Stimulated activated CD4-positive, alpha-beta T cell treated with anti-CD3 and anti-CD28 coated beads, Interleukin-12 subunit alpha, Interleukin-12 subunit beta, amount 100 ng/mL, for 24 hours (primary cell): ENCODE measurements at places on chromosomes 2 and 18.

GRCh38 chr2:138359532-138359931 is 142.0 kb upstream of the SPOPL start:
- DNase-seq, result no peak

- DNase-seq, result no peak
These were observed 6.4 kb upstream of the SP9 start for GRCh38 chr2:174328114-174328960.

GRCh38 chr2:72974436-72974754 is 57.1 kb downstream of the EMX1 start:
- DNase-seq, result no peak

GRCh38 chr2:30371028-30371689 is 75.9 kb upstream of the LCLAT1 start:
- DNase-seq, result no peak

DNA sequence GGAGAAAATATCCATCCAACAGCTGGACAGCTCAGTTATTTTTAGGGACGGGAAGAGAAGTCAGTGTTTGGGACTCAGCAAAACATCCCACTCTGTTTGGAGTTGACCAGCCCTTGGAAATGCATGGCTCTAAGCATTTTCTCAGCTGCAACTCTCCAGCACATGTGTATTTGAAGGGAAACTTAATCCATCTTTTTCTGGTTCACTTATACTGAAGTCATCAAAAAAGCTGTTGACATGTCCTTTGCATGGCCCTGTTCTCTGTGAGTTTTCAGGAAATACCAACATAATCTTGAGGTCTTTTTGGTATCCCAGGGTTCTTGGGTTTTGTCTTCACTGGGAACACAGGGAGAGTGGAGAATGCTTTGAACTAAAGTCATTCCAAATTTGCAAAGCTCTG is 91.9 kb upstream of the CELF4 start:
- DNase-seq, result no peak

- no peak for DNase-seq
These were observed 612.4 kb downstream of the FBXO15 start for GRCh38 chr18:73535189-73535588.

DNA sequence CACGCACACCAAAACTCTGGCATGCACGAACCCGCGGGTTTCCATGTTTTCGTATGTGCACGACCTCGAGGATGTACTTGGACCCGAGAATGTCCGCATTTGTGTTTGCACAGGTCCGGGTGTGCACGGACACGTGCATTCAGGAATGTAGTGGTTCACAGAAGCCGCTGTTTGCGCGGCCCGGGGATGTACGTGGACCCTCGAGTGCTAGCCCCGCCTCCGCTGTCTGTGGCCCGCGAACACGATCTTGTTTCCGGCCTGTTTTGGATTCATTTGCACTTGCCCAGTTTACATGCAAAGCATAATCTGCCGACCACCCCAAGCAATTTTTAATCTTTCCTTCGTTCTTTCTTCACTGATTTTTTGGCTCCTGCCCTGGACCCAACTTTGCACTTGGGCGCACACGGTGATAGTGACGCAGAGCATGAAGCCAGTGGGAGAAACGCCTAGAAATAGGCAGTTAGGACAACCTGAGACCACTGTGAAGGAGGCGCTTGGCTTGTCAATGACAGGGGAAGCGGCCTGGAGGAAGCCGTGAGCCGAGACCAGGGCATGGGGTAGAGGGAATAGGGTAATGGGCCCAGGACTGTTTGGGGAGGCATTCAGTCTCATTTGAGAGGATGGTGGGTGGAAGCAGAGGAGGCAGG is 45.4 kb upstream of the PTMA start:
- no peak for DNase-seq

DNA sequence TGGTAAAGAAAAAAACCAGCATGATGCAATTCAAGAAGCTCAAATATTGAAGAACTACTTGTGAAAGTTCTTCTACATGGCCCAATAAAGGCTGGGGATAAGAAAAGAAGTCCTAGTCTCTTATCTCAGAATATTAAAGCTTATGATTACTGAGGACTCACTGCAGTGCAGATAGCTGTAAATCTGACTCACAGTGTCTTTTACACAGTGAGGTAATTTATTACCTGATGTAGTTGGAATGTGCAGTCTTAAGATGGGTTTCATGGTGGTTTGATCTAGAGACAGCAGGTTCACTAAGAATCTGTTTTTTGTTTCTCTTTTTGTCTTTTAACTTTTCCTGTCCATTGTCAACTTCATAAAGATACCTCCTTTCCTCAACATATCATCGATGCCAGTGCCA is 484.0 kb upstream of the MAP2 start:
- no peak for DNase-seq

GRCh38 chr2:132671151-132671835 is 1.3 kb upstream of the LYPD1 start:
- no peak for DNase-seq

GRCh38 chr2:98310010-98310409 is 36.2 kb upstream of the CNGA3 start:
- DNase-seq, result no peak

DNA sequence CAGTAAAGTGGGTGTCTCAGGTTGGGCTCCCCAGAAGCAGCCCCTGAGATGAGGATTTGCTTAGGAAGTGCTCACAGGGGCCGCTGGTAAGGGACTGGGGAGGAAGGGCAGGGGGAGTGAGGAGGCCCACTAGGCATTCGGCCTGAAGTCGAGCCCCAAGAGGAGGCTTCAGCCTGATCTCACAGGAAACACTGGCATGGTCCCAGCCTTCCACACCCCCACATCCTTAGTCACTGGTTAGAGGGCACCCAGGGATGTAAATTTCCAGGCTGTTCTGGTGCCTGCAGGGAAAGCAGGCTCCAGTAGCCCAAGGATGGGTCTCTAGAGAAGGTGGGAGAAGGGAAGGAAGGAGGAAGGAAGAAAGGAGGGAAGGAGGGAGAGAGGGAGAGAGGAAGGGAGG is 22.4 kb upstream of the KCNK3 start:
- no peak for DNase-seq

GRCh38 chr2:102792568-102793208 is 30.9 kb downstream of the TMEM182 start:
- DNase-seq, result no peak

GRCh38 chr2:121400201-121400600 is 115.2 kb upstream of the TFCP2L1 start:
- DNase-seq, result no peak

DNA sequence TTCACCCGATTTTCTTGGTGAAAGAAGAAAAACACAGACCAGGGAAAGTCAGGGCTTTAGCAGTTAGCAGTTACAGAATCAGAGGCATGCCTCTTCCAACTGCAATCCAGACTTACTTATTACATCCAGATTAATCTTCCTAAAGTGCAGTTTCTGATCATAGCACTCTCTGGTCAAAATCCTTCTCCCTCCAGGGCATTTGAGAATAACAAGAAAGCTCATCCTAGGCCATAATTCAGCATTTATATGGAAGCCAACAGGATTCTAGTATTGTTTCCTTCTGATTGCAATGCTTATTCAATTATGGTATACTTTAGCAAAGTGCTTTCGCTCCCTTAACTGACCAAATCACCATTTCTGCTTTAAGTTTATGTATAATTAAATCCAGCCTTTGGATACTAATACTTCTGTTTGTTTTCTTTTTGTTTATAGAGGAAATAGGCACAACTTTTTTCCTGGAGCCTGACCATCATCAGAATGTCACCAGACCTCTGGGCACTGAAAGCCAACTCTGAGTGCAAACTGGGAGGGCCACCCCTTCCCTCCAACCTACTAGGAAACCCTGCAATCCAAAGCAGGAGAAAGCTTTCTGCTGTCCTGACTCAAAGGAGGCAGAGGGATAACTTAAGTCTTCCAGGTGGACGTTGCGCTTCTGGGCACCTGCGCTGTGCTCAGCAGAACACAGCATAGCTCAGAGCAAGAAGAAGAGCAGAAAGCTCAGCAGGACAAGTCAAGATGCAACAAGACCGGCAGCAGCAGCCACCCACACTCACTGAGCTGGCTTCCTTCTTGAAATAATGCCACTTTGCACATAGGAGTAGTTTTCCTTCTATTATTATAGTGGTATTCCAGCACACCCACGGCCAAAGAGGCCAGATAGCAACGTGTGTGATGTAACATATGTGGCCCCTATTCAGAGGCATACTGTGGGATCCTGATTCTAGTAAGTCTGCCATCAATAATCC is 99.3 kb downstream of the STK39 start:
- no peak for DNase-seq

DNA sequence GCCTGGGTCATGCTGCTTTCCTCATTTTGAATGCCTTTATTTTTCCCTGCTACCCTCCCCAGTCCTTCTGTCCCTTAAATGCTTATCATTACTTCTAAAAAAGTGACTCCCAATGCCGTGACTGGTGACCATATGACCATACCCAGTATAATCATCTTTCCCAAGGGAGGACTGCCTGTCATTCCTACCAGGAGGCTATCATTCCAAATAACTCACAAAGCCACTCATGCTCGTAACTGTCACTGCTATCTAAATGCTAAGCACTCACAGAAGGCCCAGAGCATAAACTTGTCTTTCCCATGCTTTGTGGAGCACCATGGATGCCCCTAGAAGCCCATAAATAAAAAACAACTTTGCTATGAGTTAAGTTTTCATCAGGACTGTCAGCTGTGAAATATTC is 38.7 kb upstream of the CREB1 start:
- DNase-seq, result no peak

DNA sequence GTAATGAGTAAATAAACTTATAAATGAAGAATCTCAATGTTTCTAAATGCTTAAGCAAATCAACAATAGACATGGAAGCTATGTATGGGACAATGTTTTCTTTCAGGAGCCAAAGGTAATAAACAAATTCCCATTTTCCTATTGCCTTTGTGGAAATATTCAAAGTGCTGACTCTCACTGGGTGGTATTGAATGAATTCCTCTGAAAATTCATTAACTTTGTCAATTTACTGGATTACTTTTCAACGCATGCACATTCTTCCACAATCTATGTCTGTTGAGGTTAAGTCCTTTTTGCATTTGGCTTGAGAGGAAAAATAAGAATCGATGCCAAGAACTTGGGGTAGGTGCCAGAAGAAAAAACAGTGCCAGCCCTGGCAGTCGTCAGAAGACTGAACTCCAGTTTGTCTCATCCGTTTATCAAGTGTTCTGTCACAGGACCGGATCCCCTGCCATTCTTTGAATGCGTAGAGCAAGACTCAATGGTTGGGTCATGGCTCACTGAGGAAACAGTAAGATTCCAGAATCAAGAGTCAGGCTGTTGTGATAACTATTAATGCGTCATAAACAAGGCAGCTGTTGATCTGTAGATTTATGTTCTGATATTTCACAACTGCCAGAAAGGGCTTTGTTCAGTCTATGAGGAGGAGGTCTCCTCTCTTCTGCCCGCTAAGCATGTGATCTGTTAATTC is 133.3 kb downstream of the GFPT1 start:
- no peak for DNase-seq

DNA sequence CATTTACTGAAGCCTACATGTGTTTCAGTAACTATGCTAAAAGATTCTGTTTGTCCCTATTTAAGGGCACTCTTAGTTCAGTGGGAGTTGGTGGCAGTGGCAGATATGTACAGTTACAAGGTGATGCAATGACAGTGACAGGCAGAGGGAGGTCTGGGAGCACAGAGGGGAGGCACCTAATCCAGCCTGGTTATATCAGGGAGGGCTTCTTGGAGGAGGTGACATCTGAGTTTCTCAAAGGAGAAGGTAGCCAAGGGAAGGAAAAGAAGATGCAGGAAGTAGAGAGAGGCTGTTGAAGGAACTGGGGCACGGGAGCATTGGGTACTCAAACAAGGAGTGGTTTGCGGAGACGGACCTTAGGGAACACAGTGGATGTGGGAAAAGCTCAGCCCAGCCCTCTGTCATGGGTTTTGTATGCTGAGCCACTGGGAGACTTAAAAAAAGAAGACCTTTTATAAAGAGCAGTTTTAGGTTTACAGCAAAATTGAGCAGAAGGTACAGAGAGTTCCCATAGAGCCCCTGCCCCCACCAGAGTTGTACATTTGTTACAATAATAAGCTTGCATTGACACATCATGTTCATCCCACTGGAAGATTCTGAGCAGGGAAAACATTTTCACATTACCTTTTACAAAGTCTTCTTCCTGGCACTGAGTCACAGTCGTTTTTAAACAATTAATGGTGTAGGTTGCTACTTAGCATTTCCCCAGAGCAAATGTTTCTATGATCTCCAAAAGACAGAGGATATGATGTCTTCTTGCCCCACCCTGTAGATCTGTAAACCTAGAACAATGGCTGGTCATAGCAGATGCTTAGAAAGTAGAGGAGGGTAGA is 83.0 kb upstream of the TAF1B start:
- DNase-seq, result no peak

DNA sequence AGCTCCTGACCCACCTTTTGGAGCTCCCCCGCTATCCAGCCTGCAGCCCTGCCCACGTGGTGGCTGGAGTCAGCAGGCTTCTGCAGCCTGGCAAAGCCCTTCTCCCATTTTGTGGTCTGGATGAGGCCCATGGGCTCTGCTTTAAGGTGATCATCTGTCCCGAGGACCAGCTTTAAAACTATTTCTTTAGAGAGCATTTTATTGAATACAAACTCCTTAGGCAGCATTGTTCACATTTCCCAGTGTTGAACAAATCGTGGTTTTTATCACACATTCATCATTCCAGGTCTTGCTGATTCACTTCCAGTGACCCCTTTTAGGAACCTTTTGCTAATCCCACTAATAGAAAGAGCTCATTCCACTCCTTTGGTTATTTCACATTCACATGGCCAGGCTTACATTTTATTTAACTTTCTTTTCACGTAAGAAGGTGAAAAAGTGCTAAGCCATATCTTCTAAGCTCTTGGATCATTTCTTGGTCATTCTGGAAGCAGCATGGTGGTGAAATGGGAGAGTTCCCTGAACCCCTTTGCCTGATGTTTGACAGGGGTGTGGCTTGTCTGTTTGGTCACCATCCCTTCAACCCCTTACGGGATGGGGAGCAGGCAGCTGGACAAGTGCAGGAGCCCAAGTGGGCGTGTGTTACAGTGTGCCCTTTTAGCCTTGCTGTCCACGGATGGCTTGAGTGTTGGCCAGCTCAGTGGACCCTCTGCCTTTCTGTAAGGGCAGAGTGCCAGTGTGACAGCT is 80.4 kb upstream of the RAPGEF4 start:
- DNase-seq, result no peak

DNA sequence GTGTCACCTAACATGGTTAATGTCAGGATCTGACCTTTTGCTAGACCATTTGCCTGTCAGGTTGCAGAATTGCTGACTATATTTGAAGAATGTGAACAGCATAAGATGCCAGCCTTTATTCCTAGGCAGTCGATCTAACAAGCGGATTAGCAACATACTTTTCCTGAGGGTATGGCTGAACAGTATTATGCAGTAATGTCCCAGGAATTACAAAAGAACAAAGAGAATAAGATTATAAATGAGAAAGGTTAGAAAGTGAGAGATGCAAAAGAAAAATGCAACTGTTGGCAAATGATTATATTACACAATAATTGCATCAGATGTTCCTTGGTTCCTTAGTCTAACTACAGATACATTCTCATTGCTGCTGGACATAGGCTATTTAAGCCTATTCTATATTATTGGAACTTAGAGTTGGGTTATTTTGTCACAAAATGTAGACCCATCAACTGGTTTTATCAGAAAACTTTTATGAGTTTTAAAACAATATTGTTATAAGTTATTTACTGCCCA is 647.1 kb upstream of the CRIM1 start:
- no peak for DNase-seq

- DNase-seq, result no peak
These were observed 77.1 kb downstream of the CYRIA start for GRCh38 chr2:16588565-16588964.

- no peak for DNase-seq
These were observed 15.5 kb downstream of the SPATS2L start for GRCh38 chr2:200321780-200322534.
